ENCODE measurements at places on chromosomes 3 and 15. TPM values are rescaled to one million over a fixed set of nuclear protein-coding genes. Genes with fewer than 3 reads are reported as not detected.

CSPG4 gene
- 0.07 TPM for total RNA-seq

PLA1A gene
- total RNA-seq: not detected

MYD88 gene
- total RNA-seq: 33.1 TPM

RHOV gene
- total RNA-seq: 1.9 TPM

TLR9 gene
- not detected for total RNA-seq

ADIPOQ gene
- 0.04 TPM for total RNA-seq

NAALADL2 gene
- not detected for total RNA-seq

WNT7A gene
- total RNA-seq: not detected

SYNPR gene
- not detected for total RNA-seq

DALRD3 gene
- 16.0 TPM for total RNA-seq

CLDN16 gene
- total RNA-seq: not detected

RPL14 gene
- 4,499 TPM for total RNA-seq

LRTM1 gene
- total RNA-seq: not detected

IL20RB gene
- total RNA-seq: 4.6 TPM

GRCh38 chr3:11164607-11165006 is 10.3 kb downstream of the HRH1 start:
- DNase-seq: no peak

- DNase-seq: no peak
Measured at GRCh38 chr3:143831994-143832393, 16.3 kb downstream of the SLC9A9 start.

DNA sequence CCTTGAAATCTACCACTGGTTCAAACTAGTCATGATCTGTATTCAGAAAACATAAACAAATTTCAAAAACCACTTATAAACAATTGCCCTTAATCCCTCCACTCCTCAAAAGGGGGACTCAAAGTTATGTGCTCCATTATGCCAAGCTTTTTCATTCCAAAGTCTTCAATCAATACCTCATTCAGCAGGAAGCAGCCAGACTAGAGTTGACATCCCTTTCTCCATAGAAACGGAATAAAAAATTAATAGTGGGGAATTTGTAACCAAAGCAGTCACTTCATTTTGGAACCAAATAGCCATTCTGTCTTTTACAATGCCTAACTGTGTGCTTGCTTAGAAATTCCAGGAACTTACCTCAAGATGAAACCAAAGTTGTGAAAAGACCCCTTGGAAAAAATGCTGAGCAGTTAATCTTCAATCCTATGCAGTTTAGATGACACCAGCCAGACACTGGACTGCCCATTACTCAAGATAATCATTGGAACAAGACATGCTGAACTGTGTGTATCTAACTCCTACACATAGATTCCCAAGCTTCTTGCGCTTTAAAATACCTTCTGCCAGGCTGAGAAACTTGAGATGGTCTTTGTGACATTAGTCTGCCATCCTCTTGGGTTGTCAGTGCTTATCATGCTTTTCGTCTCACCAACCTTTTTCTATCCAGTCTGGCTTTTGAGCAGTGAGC is 406.2 kb downstream of the PLOD2 start:
- no peak for DNase-seq

- peak; percentile 22 for DNase-seq
Measured at GRCh38 chr3:115975353-115975752, 352.0 kb downstream of the GAP43 start.

DNA sequence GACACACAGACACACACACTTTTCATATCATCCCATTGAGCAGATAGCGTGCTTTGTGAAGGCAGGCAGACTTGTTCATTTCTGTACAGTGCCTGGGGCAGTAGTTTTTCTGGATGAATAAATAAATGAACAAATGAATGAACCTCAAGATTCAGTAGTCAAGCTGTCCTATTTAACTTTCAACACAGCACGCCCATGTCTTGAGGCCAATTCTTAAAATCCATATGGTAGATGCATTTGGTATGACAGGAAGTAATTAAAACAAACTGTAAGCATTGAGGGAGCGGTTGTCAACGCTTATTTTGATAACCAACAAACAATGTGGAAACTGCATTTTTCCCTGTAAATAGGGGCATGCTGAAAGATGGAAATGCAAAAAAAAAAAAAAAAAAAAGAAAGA is 80.0 kb upstream of the BNC1 start:
- no peak for DNase-seq

GRCh38 chr15:69926006-69926405 is 171.7 kb downstream of the TLE3 start:
- DNase-seq: no peak

GRCh38 chr3:14434498-14435151 is 32.2 kb downstream of the SLC6A6 start:
- no peak for DNase-seq

- DNase-seq: no peak
Measured at GRCh38 chr3:59754456-59755129, 704.8 kb upstream of the CFAP20DC start.

DNA sequence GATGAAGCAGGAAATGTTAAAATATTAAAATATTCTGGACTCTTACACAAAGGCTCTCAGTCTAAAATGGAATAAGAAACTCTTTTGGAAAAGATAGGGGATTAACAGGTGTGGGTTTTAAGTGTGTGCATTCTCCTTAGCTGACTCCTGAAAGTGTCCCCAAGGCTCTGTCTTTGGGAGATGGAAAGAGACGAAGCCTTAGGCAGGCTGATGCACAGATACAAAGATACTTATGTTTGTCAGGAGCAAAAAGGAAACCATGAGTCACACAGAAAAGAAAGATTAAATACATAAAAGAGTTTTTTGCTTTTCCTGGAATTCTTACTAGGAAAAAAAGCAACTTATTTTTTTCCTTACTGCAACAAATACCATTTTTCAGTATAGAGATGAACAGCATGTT is 23.8 kb upstream of the ABI3BP start:
- DNase-seq: no peak

GRCh38 chr3:172522871-172523818 is at the start of gene TNFSF10:
Gene TNFSF10, minus strand, starts transcription at chr3:172523430. Its CDS starts 46 bp downstream, at chr3:172523384.
- DNase-seq: no peak

DNA sequence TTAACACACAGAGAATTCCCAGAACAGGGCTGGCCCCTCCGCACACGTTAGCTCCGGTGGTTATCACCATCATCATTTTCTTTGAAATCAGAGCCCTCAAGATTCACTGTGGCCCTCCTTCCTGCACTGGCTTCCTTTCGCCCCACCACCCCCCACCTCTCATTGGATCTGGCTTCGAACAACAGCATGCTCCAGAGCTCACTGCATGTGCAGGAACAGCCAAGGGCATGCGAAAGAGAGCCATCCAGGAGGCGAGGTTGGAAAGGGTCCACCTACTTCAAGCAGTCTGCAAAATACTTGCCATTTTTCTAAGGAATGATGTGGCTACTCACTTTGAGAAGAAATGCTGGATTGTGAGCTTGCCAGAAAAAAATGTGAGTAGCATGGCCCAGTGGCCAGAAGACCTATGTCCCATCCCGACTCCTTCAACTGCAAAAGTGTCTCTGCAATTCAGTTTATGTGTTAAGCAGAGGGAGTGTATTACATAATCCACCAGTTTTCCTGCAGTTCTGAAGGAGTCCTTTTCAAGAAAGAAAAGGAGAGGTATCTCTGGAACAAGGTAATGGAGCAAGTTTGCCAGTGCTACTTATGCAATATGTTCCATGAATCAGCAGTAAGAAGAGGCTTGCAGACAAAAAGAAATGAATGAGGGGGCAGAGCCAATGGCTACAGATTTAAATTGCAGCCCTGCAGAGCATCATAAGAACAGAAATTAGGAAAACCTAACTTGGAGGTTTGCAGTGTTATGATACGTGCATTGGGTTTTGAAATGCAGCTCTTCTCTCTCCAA is 92.8 kb downstream of the OCA2 start:
- no peak for DNase-seq

- DNase-seq: no peak
Measured at GRCh38 chr3:30843877-30844276, 50.6 kb downstream of the GADL1 start.

DNA sequence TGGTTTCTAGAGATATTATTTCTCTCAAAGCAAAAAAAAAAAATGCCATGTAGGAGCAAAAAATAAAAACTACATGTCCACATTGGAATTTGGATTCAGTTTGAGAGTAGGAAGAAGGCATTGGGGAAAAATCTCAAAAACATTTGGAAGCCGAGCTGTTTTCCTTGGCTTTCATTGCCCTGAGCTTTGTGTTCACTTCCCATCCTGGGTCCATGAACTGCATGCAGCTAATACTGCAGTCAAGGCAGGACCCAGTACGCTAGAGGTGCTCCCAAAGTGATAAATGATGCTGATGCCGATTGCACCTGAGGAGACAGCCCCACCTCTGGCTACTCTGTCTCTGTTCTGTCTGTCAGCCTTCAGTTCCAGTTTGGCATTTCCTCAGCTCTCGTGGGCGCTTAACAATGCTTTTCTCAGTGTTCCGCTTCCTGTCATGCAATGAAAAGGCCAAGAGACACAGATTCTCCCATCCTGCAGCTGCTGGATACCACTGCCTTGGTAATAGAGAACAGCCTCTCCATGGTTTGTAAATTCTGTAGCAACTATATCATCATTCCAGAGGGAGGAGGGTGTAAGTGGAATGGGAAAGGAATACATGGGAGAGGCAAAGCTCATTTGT is 181.8 kb downstream of the RYR3 start:
- no peak for DNase-seq

- no peak for DNase-seq
Measured at GRCh38 chr3:87901141-87901540, 157.7 kb downstream of the CGGBP1 start.

GRCh38 chr3:52787672-52788625 is 6.6 kb upstream of the ITIH3 start:
- DNase-seq: no peak

DNA sequence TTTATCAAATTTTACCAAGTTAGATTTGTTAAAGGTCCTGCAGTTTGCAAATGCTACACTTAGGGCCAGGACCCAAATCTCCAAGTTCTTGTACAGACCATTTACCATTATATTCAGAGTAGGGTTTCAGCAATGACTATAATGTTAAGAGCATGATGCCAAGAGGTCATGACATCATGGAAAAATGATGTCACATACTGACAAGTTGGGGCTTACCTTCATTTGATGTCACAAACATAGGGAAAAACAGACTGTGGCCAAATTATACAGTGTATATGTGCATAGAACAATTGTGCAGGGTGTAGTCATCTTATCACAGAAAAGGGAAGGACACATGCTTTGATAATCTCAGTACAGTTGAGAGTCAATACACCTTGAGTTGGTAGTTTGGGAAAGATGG is 10.1 kb upstream of the THRB start:
- no peak for DNase-seq

- no peak for DNase-seq
Measured at GRCh38 chr15:63444611-63445010, 59.8 kb upstream of the USP3 start.

DNA sequence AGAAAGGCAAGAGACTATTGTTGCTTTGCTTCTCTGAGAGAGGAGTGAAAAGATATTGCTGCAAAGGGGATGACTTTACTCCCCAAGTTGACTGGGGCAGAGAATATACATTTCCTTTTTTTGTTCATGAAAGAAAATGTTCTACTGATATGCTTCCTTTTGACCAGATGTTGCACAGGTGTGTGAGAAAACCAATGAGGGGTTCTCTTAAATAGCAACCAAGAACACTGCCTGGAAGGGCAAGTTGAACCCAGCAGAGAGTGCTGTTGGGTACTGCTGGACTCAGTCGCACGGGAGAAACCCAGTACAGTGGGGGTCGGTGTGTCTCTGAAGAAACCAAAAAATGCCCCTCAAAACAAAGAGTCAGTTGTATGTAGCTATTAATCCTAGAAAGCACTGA is 101.2 kb downstream of the CHST2 start:
- no peak for DNase-seq

DNA sequence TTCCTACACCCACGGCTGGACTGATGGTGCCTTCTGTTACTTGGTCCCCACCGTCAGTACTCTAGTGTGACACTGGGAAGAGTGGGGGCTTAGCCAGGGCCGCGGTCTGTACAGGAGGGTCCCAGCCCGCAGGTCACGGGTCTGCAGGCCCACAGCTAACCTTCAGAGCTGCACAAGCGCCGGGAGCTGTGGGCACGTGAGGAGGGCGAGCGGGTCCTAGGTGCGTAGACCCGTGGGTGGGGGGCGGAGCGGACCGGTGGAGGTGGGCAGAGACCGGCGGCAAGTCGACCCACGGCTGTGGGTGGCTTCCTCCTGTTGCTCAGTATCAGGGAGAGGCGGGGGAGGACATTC is 1.2 kb downstream of the TNFAIP8L3 start:
- no peak for DNase-seq

GRCh38 chr3:85758442-85758841 is 799.7 kb downstream of the CADM2 start:
- DNase-seq: no peak

DNA sequence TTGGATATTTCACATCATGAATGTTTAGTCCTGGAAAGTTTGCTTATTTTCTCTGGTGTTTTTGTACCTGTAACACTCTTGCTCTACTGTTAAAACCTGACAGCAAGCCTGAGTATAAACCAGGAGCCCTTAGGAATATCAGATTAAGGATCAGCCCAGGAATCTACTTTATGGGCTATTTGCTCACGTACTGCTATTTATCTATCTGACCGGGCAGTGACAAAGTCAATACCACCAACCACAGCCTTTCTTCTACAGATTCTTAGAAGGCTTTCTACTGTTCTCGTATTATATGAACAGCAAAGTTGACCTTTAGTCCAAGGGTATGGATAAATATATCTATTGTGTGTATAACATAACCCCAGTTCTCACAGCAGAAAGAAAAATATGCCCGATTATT is 521.2 kb downstream of the RBMS3 start:
- DNase-seq: no peak

- no peak for DNase-seq
Measured at GRCh38 chr3:31116651-31117050, 222.2 kb upstream of the GADL1 start.

DNA sequence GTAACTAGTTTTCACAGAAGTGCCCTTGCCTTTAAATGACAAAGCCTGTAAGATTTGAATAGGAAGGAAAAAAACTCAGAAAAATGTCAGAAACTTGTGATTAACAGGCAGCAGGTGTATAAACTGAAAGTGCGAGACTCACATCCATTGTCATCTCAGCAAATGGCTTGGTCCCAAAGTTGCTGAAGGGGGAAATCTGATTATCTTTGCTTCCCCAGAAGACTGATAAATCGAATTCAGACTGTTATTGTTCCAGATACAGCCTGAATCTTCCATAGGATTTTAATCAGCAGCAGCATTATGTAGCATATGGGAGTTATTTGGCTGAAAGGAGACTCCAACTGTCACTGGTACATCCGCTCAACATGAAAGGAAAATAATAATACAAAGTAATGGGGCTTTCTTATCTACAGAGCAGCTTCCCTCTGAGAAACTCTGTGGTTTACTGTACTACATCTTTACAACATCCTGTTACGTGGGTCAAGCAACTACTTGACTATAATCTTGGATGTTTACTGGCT is 550.4 kb upstream of the CCDC54 start:
- no peak for DNase-seq
